Esophagus squamous epithelium (tissue), 5 donors: ENCODE measurements at places on chromosomes 6 and 20.

- DNase-seq, result no peak
These were observed 13.3 kb upstream of the CRYBG1 start for GRCh38 chr6:106347219-106347618.

DNA sequence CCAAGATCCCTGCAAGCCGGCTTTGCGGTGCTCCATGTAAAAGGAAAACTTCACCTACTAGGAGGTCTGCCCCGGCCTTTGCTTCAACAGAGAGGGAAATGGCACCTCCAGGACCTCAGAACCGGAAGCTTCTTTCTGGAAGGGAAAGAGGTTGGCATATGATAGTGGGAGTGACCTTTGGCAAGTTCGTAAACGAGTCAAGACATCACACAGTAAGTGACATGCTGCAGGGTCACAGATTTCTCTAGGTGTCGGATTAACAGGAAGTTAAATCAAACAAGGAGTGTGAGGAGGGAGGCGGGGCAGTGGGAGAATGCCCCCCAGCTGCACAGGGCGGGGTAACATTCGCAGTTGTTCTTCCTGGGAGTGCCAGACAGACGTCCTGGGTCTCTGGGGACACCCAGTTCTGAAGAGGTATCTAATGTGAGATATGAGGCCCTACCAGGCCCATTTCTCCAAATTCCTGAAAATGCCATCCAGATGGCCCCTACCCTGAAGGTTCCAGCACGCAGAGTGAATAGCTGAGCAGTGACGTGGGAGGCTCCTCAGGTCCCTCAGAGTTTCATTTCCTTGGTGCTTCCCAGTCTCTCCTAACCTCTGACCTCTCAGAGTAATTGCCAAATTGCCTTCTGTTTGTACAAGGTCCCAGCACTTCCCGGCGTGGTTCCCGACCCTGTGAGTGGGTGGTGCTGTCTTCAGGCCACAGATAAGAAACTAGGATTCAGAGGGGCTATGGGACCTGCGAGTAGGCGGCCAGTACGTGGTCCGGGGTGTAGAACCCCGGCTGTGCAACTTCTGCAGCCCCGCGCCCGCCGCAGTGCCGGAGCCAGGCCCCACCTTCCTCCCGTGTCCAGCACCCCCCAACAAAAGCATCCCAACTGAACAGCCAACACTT, 1.9 kb downstream of the RRBP1 start:
- DNase-seq, result no peak

GRCh38 chr20:46979603-46980241, 85.1 kb downstream of the EYA2 start:
- DNase-seq, result no peak

DNA sequence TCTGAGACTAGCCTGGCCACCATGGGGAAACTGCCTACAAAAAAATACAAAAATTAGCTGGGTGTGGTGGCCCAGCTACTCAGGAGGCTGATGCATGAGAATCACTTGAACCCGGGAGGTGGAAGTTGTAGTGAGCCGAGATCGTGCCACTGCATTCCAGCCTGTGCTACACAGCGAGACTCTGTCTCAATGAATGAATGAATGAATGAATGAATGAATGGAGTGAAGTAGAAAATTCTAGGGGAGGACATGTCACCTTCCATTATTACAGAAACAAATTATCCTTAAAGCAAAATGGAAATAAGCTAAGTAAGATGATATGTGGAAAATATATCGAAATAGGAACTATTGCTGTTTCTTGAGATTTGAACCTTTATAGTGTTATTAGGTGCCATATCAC, 2.9 kb upstream of the PNISR start:
- no peak for DNase-seq

DNA sequence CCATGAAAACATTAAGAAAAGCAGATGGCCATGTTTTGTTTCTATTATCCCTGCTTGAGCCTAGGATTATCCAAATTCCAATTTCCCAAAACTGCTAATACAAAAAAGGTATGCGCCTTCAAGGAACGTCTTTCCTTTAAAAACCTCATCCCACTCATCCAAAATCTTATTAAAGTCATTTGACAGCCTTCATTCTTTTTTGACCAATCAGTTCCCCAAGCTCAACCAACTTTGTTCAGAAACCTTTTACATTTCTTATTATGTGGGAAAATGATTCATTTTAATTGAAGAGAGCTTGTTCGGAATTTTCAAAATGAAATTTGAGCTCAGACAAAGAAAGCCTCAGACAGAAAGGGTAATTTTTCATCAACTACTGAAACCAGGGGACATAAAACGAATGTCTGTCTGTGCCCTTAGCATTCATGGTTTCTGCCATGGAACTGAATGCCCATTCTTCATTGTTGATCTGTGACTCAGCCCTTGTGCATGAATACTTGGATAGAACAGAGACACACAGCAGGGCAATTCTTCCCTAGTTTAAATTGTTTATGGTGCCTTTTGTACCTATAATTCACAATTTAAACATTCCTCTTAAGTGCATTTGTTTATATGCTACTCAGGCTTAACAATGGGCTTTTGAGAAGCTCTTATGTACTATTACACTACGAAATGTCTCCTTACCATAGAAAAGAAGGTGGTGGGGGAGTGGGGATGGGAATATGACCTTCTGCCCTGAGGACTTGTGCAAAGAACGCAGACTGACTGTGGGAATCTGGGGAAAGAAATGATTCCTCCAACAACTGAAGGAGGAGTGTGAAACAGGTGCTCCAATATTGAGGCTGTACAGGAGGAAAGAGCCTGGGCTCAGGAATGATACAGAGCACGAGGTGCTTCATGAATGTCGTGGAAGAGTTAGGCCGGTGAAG, 49.8 kb upstream of the ERVFRD-1 start:
- DNase-seq, result no peak

DNA sequence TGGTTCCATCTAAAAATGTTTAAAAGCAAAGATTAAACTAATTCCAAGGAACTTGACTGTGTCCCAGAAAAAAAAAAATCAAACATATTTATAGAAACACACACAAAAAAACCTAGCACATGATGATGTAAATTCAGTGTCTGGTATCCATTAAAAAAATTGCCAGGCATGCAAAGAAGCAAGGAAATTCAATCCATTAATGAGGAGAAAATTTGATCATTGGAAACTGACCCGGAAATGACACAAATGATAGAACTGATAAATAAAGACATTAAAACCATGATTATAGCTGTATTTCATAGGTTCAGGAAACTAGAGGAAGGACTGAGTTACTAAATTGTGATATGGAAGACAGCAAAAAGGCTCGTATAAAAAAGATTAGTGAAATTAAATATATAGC, 34.7 kb downstream of the PDYN start:
- no peak for DNase-seq

DNA sequence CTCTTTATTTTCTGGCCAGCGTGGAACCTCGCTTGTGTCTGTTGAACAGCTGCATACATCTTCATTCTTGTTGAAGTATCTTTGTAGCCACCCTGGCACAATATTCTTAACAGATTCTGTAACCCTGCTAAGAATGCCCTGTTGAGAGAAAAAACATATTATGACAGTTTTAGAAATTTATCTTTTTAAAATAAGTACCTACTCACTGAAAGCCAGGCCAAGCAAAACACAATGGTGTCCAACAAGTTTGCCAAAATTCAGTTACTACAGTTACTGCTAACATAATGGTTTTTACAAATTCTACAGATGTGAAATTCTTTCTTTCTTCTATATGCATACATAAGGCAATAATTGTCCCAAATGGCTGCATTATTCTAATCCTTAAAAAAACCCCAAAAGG, 18.2 kb downstream of the NUP153 start:
- no peak for DNase-seq

- no peak for DNase-seq
These were observed 94.2 kb upstream of the SCP2D1 start for GRCh38 chr20:18719426-18719825.

DNA sequence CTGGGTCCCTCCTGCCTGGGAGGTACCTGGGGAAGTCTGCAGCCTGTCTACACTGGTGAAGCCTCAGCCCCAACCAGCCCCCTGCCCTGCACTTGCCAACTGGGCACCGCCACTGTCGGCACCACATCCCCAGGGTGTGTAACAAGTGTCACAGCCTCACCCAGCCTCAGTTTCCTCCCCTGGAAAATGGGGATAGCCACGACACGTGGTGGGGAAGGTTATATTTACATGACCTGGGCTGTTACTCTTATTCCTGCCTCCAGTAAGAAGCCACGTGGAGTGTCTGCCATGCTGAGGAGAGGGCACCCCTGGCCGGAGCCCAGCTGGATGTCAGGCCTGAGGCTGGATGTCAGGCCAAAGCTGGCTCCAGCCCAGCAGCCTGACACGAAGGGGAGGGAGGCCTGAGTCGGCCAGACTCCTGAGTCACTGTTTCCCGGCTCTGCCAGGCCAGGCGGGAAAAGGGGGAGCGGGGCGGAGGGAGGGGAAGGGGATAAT, 44.9 kb downstream of the SNAI1 start:
- no peak for DNase-seq

DNA sequence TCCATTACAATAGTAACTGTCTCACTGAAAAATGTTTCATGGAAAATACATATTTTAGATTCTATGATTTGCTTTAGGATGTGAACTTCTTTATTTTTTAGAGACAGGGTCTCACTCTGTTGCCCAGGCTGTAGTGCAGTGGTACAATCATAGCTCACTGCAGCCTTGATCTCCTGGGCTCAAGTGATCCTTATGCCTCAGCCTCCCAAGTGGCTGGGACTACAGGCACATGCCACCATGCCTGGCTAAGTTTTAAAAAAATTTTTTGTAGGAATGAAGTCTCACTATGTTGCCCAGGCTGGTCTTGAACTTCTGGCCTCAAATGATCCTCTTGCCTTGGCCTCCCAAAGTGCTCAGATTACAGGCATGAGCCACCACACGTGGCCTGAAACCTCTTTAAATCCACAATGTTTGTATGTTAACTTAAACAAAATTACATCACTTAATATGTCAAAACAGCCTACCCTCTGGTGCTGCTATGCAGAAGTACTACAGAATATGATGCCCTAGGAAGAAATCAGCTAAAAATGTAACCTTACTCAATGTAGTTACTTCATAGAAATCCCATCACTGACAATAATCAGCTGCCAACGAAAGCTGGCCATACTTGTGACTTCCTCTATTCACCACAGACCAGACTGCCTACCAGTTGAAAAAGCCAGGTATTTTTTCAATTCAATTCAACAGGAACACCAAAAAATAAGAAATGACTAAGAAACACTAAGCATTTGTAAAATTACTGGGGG, 17.6 kb downstream of the EEF1A1 start:
- no peak for DNase-seq

DNA sequence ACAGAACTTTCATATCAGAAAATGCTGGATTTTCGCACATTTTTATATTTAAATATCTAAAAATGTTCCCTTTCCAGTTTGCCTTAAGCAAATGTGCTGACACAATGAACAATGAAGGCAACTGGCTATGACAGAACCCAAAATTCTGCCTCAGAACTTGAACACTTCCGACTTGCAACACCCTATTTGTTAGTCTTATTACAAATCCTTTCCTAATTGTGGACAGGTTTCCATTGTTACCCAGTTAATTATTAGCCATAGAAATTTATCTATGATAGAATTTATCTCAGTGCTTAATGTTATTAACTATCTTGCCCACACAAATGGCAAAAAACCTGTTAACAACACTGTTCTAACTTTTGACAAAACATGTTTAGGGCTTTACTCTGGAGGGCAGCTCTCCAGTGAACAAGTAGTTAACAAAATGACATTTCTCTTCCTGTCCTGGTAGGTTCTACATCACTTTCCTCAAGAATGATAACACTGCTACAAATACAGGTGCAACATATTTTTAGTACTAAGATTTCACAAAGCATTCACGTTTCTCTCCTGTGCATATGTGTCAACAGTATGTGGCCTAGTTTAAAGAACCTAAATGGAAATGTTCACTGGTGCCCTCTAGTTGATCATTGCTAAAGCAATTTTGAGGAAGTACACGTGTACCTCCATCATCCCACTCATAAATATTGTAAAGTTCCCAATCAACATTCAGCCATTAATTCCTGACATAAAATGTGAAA, 58.4 kb downstream of the HIVEP2 start:
- no peak for DNase-seq

- DNase-seq, result no peak
These were observed 300.1 kb downstream of the SAMD5 start for GRCh38 chr6:147808640-147809039.

GRCh38 chr6:13593103-13593502, 18.7 kb downstream of the SIRT5 start:
- DNase-seq, result no peak

GRCh38 chr20:46128310-46129151, 10.4 kb downstream of the CD40 start:
- no peak for DNase-seq

- no peak for DNase-seq
These were observed 17.0 kb upstream of the HLA-A start for GRCh38 chr6:29925321-29925720.

- DNase-seq, result no peak
These were observed 185.1 kb upstream of the SULF2 start for GRCh38 chr20:47970282-47970903.

DNA sequence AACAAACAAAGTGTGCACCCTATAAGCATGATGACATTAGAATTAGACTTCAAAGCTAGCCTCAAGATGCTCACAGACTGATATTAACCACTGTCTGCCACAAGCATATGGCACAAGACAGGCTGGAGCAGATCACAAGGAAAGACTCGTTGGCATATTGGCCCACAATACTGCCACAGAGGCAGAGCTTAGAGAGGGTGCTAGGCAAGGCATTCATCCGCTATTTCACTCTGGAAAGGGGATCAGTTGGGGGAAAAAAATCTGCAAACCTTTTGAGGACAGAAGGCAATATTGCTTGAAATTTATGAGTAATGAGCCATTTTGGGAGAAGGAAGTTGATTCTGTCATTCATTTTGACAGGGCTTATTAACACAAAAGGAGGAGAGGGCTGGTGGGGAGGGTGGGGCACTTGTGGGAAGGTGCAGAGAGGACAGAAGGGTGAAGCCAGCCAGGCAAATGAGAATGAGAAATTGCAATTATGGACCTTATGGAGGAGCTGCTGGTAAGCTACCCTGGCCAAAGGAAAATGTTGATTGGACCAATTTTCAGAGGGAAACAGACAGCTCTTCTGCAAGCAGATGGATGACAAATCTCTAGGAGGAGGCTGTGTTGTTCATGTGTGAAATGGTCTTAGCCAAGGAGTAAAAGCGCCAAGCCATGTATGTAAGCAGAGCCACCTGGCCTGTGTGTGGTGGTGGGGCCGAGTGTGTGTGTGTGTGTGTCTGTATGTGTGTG, 187.7 kb downstream of the GMPR start:
- DNase-seq, result no peak

- DNase-seq, result no peak
These were observed 126.2 kb downstream of the RNF144B start for GRCh38 chr6:18513253-18513798.

GRCh38 chr6:105445481-105445880, 42.6 kb upstream of the PREP start:
- DNase-seq, result no peak

GRCh38 chr6:7687145-7688111, 38.5 kb upstream of the BMP6 start:
- DNase-seq, result no peak
